Fibroblast of skin of back (primary cell): ENCODE measurements at places on chromosomes 1 and 21.

- no peak for DNase-seq
Measured at GRCh38 chr1:172629638-172630037, 29.3 kb upstream of the FASLG start.

DNA sequence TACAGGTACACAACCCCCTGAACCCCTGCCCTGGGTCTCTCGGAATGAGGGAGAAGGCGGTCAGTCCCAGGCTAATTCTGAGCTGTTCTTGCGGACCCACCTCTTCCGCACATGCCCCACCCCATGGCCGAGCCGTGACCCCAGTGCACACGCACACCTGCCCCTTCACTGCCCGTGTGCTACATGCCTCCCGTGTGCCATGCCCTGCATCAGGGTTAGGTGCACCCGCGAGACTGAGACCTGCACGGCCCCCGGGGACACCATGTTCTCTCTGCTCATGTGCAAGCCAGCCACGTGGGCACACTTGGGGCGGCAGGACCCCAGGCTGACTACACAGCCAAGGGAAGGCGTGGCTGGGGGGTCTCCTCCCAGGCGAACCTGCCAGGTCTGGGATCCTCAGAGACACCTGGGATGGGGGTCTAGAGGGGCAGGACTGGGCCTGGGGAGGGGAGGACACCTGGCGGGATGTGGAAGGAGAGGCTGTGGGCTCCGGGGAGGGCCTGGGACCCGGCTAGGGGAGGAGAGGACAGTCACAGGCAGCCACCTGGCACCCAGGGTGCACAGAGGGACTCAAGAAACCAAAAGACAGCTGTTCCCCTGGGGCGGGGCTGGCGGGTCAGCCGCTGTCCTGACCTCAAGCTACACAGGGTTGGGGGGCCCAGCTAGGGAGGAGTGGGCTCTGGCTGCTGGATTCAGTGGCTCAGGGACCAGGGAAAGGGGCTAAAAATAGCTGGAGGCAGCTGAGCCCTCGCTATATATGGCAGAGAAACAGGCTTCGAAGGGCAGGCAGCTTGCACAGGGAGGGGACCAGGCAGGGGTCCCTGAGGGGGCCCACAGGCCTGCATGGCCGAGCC lies 133.4 kb downstream of the CASZ1 start:
- DNase-seq = no peak

GRCh38 chr1:240611619-240612480 lies at the start of gene GREM2:
TSS of gene GREM2 (minus strand) at chr1:240612155. CDS start at chr1:240493475, 118,680 bp downstream.
- DNase-seq = peak; percentile 78

GRCh38 chr21:16330082-16330907 lies 600.5 kb downstream of the USP25 start:
- peak; percentile 74 for DNase-seq
